ENCODE measurements at places on chromosomes 2 and 18.

DNA sequence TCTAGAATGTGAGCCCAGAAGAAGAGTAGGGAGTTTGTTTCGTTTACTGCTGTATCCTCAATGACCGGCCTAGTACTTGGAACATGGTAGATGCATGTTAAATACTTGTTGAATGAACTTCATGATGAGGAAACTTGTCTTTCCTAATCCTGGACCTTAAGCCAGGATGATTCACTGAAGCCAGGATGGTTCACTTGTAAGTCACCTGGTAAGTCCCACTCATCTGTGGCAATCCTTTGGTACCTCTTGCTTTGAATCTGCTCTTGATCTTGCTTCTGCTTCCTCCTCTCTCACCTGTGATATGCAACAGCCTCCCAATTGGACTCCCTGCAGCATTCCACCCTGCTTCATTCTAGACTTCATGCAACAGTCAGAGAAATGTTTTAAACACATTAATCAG is 43.6 kb downstream of the QPCT start:
- H3K4me3 ChIP-seq = no peak overlapping the region
- no peaks in the 10 kb centered on the region for H3K27me3 ChIP-seq
- H3K36me3 ChIP-seq = no peaks in the 10 kb centered on the region
- no peak overlapping the region for H3K27ac ChIP-seq
- H3K4me1 ChIP-seq = no peaks in the 10 kb centered on the region
- no peak for DNase-seq

GRCh38 chr2:103264058-103264768 is 502.4 kb downstream of the TMEM182 start:
- H3K36me3 ChIP-seq = no peaks in the 10 kb centered on the region
- no peaks in the 10 kb centered on the region for H3K27me3 ChIP-seq
- no peak overlapping the region for H3K4me3 ChIP-seq
- no peak for DNase-seq

GRCh38 chr2:30264274-30264673 is 32.9 kb downstream of the LBH start:
- no peak overlapping the region for H3K4me3 ChIP-seq
- no peaks in the 10 kb centered on the region for H3K27me3 ChIP-seq
- DNase-seq = no peak
- H3K36me3 ChIP-seq = no peaks in the 10 kb centered on the region
- no peaks in the 10 kb centered on the region for H3K4me1 ChIP-seq
- no peak overlapping the region for H3K27ac ChIP-seq

DNA sequence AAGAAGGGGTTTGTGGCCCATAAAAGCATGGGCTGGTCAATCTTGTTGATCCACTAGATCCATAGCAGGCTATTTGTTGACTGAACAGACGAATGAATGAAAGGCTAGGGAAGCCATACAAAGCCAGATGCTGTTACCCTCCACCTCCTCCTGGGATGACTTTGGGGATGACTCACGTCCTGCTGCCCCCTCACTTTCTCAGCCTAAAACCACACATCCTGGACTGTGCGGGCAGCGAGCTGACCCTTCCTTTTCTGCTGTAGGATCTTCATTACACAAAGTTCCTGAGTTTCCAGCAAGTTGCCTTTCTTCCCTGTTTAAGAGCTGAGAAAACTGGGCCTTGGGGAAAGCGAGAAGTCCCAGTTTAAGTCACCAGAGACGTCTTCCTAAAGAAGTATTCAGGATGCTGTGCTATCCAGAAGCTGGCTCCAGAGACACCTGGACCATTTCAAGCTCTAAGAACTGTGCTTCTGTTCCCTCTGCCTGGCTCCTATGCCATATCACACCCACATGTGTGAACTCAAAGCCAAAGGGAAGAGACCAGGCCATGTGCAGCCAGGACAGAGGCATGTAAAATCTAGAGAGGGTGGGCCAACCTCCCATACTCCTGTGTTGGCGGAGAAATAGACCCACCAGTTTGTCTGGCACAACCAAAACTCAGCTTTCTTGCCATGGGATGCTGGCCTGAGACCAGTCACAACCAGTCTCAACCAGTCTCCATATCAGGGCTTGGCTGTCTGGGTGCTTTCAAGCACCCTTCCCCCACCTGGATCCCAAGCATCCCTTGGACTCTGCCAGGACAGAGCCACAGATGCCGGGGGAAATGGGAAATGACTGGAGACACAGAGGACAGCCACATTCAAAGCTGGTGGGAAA is 4.7 kb upstream of the SLC20A1 start:
- H3K27ac ChIP-seq = no peak overlapping the region
- H3K36me3 ChIP-seq = no peaks in the 10 kb centered on the region
- no peak overlapping the region for H3K4me3 ChIP-seq
- peaks cover 11% of the 10 kb centered on the region for H3K4me1 ChIP-seq
- H3K27me3 ChIP-seq = no peaks in the 10 kb centered on the region

- H3K36me3 ChIP-seq = no peaks in the 10 kb centered on the region
- H3K4me1 ChIP-seq = peaks cover 2% of the 10 kb centered on the region
- no peaks in the 10 kb centered on the region for H3K27me3 ChIP-seq
- no peak overlapping the region for H3K4me3 ChIP-seq
Measured at GRCh38 chr2:156065912-156066311, 266.6 kb downstream of the NR4A2 start.

DNA sequence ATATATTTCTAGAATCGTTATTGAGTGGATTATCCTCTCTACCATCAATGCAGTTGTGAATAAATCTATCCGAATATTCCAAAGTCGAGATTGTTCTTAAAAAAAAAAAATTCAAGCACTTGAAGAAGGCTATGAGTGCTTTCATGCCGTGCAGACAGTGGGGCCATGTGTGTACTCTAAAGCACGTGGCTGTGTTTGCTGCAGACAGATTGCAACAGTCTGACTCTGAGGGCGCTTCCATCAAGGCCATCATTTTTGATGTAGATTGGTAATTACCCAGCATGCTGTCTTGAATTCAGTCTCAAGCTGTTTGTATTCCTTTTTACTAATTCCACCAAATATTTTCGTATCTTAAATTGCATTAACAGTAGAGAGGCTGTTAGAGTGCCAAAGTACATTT is 325.9 kb upstream of the LINC00305 start:
- no peak overlapping the region for H3K27ac ChIP-seq
- DNase-seq = no peak
- H3K36me3 ChIP-seq = no peaks in the 10 kb centered on the region
- no peaks in the 10 kb centered on the region for H3K27me3 ChIP-seq

GRCh38 chr2:23146011-23146410 is 239.0 kb upstream of the KLHL29 start:
- H3K27ac ChIP-seq = no peak overlapping the region
- DNase-seq = no peak
- H3K27me3 ChIP-seq = no peaks in the 10 kb centered on the region
- no peaks in the 10 kb centered on the region for H3K36me3 ChIP-seq
- H3K4me3 ChIP-seq = no peak overlapping the region

GRCh38 chr2:67613227-67613626 is 216.1 kb downstream of the ETAA1 start:
- no peak overlapping the region for H3K4me3 ChIP-seq
- no peak for DNase-seq
- H3K27ac ChIP-seq = no peak overlapping the region
- H3K4me1 ChIP-seq = no peaks in the 10 kb centered on the region

DNA sequence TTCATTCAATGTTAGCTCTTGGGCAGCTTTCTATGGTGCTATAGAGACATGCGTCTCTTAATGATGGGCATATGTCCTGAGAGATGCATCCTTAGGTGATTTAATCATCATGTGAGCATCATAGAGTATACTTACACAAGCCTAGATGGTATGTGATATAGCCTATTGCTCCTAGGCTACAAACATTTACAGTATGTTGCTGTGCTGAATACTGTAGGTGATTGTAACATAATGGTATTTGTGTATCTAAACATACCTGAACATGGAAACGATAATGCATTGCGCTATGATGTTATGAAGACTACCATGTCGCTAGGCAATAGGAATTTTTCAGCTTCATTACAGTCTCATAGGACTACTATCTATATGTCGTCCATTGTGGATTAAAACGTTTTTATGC is 89.4 kb downstream of the ARHGAP15 start:
- no peaks in the 10 kb centered on the region for H3K36me3 ChIP-seq
- H3K4me3 ChIP-seq = no peak overlapping the region
- no peak for DNase-seq
